ENCODE measurements at places on chromosomes 6 and 20.

GRCh38 chr6:134819863-134820800, 129.8 kb downstream of the ALDH8A1 start:
- no peak for DNase-seq

DNA sequence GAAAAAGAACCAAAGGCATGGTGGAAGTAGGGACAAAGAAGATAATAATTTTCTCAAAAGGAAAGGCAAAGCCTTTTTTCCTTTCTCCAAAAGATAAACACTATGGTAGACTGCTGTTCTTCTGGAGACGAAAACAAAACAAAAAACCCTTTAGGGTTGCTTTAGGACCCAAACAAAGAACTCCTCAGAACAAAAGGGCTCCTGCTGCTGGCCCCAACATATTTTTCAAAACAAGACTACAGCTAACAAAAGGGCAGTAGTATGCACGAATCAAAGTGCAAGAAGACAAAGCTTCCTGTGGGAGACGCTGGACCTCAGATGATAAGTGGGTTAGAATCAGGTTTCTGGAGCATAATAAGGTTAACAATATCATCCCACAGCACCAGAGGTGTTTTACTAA, 15.8 kb downstream of the NCOA5 start:
- no peak for DNase-seq

DNA sequence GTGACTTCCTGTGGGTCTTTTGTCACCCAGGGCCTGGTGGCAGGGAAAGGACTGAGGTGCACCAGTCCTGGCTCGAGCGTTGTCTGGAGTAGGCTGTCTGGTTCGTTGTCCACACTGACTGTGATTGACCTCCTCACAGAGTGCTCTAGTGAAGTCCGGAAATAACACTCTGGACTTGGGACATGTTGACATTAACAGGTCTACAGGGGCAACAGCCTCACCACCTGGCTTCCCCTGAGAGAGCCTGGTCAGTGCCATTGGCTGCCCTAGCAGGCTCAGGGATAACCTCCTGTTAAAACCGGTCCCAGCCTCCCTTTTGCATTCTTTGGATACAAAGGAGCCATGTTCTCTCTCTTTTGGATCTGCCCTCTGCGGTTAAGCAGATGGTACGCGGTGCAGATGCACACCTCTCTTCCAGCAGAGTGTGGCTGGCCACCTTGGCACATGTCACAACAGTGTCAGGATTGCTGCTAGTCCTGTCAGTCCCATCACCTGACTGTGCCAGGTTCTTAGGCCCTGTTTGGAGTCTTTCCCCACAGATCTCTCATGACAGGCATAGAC, 46.2 kb downstream of the CDS2 start:
- no peak for DNase-seq

- no peak for DNase-seq
Measured at GRCh38 chr6:88047510-88048150, at the start of gene SPACA1. SPACA1 (plus strand) TSS chr6:88047841; CDS start chr6:88047906, 65 bp downstream.

DNA sequence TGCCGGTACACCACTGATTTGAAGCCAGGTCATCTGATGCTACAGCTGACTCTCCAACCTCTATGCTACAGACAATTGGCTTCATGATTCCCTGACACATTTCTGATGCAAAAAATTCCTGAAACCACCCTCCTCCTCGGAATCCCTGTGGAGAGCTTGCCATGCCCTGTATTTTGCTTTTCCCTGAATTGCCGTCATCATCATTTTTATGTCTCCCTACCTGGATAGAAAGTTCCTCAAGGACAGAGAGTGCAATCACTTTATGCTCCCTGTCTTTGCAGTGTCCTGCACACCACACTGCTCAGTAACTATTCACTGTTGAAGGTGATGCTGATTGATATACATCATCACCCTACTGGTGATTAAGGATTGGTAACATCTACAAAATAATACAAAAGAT, 239.8 kb downstream of the UST start:
- no peak for DNase-seq

GRCh38 chr20:41173791-41174341, 36.5 kb downstream of the PLCG1 start:
- peak; percentile 42 for DNase-seq

Measured in left forelimb (tissue), 1 donor.